ENCODE measurements at places on chromosomes 13 and 19.

GRCh38 chr19:45078390-45079062 is 534 bp upstream of the GEMIN7 start:
- no peak for DNase-seq

DNA sequence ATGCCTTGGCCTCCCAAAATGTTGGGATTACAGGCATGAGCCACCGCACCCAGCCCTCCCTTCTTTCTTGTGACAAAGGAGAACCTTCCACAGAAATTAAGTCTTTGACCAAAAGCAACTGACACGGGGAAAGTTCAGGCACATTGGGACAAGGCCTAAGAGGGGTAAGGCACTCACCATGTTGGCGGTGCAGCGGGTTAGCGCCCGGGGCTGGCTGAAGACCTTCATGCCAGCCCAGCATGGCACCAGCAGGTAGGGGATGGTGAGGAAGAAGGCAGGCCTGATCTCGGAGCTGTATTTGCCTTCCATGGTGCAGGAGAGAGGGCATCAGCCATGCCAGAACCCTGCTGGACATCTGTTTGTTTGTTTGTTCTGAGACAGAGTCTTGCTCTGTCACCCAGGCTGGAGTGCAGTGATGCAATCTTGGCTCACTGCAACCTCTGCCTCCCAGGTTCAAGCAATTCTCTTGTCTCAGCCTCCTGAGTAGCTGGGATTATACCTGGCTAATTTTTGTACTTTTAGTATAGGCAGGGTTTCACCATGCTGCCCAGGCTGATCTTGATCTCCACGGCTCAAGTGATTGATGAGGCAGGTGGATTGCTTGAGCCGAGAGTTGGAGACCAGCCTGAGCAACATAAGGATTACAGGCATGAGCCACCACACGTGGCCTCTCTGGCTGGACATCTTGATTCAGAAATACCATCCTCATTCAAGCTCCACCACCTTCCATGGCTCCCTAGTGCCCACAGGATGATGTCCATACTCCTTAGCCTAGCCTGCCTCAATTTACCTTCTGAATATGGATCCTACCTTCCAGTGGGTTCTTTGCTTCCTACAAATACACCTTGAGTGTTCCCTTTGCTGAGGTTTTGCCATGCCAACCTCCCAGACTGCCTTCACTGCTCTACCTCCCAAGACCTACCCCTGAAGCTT is 4.4 kb downstream of the TM6SF2 start:
- DNase-seq = no peak

DNA sequence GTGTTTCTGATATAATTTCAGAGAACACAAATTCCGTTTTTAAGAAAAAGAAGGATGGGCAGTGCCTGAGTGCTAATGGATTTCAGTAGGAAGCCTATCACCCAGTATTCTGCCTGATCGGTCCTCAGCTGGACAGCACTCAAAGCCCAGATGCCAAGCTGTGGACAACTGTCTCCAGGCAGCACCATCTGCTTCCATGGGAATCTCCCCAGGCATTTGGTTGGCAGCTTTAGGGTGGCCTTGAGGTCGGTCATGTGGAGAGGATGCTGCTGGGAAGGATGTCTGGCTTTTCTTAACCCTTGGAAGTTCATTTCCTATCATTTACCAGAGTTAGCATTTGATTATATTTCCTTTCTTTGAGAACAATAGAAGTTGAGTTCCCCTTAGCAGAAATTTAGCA is 311.7 kb downstream of the TBC1D4 start:
- no peak for DNase-seq

- no peak for DNase-seq
Measured at GRCh38 chr19:5288347-5288739, 52.3 kb downstream of the PTPRS start.

- DNase-seq = no peak
Measured at GRCh38 chr19:48230555-48231129, 25.1 kb downstream of the CARD8 start.

- peak; percentile 38 for DNase-seq
Measured at GRCh38 chr19:13764101-13764807, at the start of gene MRI1. Gene MRI1 (plus strand): TSS chr19:13764522. CDS start chr19:13764589, 67 bp downstream.

GRCh38 chr19:38538793-38539528 is 78.8 kb downstream of the MAP4K1 start:
- no peak for DNase-seq

DNA sequence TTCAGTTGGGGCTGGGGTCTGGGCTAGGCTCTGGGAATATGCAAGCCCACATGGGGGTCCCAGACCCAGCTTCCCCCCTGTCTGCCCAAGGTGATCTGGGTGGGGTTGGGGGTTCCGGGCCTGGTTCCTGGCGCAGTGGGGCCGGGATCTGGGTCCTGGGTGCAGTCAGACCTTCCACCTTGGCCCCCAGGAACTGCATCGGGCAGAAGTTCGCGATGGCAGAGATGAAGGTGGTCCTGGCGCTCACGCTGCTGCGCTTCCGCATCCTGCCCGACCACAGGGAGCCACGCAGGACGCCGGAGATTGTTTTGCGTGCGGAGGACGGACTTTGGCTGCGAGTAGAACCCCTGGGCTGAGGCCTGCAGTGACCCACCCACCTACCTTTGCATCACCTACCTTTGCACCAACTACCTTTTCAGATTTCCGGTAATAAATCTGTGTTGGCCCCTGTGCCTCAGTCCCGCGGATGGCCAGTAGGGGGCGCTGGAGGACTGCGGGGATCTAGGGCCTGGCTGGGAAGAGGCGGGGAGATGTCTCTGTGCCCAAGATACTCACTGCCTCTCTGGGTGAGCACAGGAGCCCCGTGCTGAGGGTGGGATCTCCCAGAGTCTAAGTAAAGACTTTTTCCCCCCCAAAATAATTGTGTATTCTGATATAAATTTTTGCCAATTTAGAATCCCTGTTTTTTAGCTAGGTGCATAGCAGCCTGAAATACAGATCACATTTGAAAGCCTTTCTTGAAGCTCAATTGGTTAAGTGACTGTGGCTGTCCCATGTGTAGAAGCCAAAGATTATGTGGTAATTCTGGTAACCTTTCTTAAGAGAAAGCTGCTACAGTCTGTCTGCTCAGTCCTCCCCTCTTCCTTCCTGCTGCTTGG is 11.5 kb upstream of the CYP4F3 start:
- DNase-seq = peak; percentile 94
